ENCODE measurements at places on chromosomes 1 and 21. TPM values are rescaled to one million over a fixed set of nuclear protein-coding genes. Genes with fewer than 3 reads are reported as not detected.

- DNase-seq = no peak
Measured at GRCh38 chr21:45583831-45584509, 41.7 kb upstream of the SLC19A1 start.

GRCh38 chr21:43973634-43973955 is 38.5 kb upstream of the TRAPPC10 start:
- DNase-seq = no peak

- DNase-seq = no peak
Measured at GRCh38 chr1:101924700-101925099, 72.0 kb downstream of the OLFM3 start.

DNA sequence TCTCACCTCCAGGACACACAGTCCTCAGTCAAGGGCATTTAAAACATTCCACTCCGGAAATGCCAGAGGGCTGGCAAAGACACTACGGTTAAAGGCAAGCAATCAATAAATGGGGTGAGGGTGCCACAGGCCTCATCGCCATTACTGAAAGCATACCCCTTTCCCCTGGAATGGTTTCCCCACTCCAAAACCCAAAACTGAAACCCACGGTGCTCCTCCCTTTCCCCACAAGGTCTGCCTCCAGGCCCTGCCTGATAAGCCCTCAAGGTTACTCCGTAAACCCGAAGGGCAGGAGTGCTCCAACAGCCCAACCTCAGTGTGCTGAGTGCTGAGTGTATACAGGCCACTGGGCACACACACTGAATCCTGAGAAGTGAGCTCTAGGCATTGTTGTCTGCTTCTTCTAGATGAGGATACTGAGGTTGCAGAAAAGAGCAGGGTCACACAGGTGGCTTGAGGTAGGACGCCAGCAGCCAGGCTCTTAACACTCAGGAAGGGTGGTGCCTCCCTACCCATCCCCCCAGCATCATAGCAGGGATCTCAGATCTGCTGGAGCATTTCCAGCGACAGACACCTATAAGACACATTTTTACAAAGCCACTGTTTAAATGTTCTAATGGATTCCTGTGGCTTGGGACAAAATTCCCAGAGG is 29.0 kb downstream of the SSBP3 start:
- DNase-seq = no peak

DNA sequence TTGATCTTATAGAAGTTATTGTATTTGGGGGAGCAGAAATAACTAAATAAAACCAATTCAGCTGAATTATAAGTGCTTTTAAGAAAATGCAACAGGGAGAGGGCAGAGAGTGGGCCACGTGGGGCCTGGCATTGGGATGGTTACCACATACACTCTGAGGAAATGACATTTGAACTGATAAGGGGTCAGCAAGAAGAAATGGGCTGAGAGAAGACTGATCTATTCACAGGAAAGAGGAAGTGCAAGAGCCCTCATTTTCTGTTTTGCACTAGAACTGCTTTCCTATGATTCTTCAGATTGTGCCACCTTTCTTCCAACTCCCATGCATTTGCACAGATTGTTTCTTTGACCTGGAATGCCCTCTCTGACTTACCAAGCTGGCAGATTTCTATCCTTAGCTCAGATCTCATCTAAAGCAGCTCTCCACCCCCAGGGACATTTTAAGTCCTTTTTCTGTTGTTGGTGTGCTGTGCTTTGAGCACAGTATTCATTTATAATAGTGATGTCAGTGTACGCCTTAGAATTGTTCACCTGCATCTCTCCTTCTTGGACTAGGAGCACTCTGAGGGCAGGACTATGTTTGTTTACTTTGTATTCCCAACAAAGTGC is 115.9 kb downstream of the FGGY start:
- no peak for DNase-seq

GRCh38 chr1:44934791-44935190 is 51.6 kb downstream of the EIF2B3 start:
- DNase-seq = no peak

DNA sequence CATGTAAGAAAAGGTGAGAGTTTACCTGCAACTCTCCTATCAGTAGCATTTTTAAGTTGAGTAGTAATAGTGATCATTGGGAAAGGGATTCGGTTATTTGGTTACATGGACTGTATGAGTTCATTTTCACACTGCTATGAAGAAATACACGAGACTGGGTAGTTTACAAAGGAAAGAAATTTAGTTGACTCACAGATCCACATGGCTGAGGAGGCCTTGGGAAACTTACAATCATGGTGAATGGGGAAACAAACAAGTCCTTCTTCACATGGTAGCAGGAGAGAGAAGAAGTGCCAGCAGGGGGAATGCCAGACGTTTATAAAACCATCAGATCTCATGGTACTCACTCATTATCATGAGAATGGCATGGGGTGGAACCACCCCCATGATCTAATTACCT is 59.3 kb upstream of the FBXO28 start:
- no peak for DNase-seq

The ZBTB7B gene
- total RNA-seq = 58.1 TPM

The CLIC6 gene
- 0.47 TPM for total RNA-seq

The CATSPERE gene
- 0.44 TPM for total RNA-seq

Data from activated CD8-positive, alpha-beta memory T cell treated with anti-CD3 and anti-CD28 coated beads, Interleukin-2, amount 10 ng/mL, durations not matched to agents 7 days and 5 days (primary cell).